ENCODE measurements at places on chromosomes 13 and 19.

DNA sequence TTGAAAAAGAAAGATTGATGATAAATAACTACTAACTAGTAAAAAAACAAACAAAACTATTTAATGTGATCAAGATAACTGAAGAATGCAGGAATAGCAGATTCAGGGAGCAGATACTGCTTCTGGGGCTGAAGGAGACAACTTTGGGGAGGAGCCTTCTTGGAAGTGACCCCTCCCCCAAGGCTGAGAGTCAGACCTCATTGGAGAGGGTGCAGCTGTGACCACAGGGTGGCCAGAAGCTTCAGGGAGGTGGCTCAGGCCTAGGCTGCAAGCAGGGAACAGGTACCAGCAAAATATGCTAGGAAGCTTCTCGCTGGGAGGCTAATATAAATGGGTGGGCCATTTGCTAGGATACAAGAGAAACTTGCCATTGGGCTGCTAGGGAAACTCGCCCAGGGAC lies 149.9 kb downstream of the MYO16 start:
- DNase-seq, result no peak

GRCh38 chr13:98606296-98606695 lies 29.4 kb upstream of the STK24 start:
- no peak for DNase-seq

DNA sequence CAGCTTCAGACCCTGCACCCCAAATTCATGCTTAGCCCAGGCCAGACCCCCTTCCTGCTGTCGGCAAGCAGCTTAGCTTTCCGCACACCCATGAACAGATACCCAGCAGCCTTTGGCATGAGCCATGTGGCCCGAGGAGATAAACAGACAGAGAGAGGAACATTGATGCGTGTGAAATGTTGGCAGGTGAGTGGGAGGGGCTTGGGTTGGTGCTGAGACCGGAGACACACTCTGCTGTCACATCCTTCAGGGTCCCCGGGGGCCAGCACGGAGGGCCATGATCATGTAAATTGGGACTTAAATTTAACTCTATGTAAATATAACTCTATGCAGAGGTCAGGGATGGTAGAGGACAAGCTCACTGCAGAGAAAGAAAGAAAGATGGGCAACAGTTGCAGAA lies 1.5 kb downstream of the CD22 start:
- DNase-seq, result no peak

GRCh38 chr19:41871573-41872383 lies 5.3 kb upstream of the CD79A start:
- DNase-seq, result no peak

Measured in epithelial cell of prostate (primary cell).